Ammon's horn (tissue), 1 donor: ENCODE measurements at places on chromosomes 1 and 21.

GRCh38 chr1:6889875-6890480 is 104.7 kb downstream of the CAMTA1 start:
- peak; percentile 72 for DNase-seq

DNA sequence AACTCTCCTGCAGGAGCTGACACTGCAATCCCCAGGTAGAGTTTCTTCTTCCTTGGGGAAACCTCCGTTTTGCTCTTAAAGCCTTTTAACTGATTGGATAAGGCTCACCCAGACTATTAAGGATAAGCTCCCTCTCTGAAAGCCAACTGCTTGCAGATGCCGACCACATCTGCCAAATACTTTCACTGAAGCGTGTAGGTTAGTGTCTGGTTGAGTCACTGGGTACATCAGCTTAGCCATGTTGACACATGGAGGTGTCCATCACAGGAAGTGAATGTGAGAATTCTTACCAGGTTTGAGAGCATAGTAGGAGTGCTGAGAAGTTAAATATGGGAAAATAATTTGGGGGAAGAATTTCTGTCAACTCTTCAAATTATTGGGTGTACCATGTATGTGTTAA is 202.0 kb downstream of the AJAP1 start:
- DNase-seq: no peak

DNA sequence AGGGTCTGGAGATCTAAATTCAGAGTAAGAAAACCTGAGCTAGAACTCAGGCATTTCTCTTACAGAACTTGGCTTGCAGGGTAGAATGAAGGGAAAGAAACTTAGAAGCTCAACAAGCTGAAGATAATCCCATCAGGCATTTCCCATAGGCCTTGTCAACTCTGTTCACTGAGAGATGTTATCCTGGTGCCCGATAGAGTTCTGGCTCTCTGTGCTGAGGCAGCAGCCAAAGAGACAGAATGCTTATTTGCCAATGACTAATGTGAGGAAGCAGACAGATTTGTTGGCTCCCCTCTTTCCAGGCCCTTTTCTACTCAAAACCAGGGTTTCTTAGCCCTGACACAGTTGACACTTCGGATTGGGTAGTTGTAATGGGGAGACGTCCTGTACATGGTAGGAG is 22.3 kb upstream of the TRIM45 start:
- DNase-seq: peak; percentile 37

- no peak for DNase-seq
Observed at GRCh38 chr1:64046243-64046642, 157.2 kb upstream of the UBE2U start.

DNA sequence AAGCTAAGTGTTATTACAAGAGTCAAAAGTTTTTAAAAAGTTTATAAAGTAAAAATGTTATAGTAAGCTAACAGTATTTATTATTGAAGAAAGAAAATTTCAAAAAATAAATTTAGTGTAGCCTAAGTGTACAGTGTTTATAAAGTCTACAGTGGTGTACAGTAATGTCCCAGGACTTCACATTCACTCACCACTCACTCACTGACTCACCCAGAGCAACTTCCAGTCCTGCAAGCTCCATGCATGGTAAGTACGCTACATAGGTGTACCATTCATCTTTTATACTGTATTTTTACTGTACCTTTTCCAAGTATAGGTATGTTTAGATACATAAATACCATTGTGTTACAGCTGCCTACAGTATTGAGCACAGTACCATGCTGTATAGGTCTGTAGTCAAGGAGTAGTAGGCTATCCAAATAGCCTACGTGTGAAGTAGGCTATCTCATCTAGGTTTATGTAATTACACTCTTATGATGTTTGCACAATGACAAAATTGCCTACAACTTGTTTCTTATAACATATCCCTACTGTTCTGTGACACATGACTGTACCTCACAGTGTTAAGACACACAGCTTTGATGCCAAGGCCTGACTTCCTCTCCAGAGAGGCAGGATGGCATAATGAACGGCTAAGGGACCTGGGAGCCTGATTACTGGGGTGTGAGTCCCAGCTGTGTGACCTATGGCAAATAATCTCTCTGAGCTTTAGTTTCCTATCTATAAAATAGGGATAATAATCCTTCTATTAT is 12.7 kb downstream of the DHCR24 start:
- DNase-seq: no peak

DNA sequence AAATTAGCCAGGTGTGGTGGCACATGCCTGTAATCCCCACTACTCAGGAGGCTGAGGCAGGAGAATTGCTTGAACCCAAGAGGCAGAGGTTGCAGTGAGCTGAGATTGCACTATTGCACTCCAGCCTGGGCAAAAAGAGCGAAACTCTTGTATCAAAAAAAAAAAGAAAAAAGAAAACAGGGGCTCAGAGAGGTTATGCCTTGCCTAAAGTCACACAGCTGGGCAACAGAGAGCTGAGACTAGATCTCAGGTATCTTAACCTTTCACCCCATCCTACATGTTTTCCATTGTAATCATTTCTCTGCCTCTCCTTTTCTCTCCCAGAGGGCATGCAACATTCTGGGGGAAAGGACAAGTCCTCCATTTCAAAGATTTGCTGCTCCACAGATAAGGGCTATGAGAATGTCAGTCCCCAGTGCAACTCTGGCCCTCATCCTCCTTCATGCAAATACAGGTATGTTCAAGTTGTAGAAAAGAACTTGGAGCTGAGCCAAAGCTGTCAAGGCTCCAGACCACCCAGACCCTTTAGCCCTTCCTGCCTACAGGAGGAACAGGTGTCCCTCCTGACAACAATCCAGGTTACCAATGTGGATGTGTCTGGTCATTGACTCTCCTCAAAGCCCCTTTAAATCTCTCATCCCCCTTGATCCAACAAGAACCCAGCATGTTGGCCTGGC is 6.9 kb downstream of the SLC9A1 start:
- DNase-seq: no peak

- no peak for DNase-seq
Observed at GRCh38 chr1:234863551-234863971, 253.6 kb upstream of the IRF2BP2 start.

GRCh38 chr1:54315099-54315498 is 91.1 kb downstream of the SSBP3 start:
- DNase-seq: no peak

GRCh38 chr1:34101151-34101550 is 63.9 kb downstream of the CSMD2 start:
- no peak for DNase-seq

DNA sequence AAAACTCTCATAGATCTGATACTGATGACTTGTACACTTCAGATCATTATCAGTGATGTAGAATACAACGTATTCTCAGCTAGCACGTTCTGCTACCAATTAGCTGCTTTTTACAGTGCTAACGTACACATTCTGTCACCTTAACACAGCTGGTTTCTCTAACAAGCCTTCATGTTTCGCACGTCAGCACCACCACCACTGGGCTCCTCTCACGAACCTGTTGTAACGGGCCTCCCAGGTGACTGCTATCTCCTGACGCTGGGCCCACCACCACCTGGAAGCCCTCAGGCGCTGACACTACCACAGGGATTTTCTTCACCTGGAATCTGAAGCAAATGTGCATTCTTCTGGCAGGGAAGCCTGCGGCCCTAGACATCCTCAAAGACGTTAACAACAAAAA is 19.8 kb downstream of the TOMM20 start:
- no peak for DNase-seq

GRCh38 chr1:159941141-159941540 is 4.3 kb downstream of the IGSF9 start:
- no peak for DNase-seq
